Stimulated activated CD8-positive, alpha-beta memory T cell treated with anti-CD3 and anti-CD28 coated beads, Interleukin-4, amount 100 ng/mL, for 4 hours (primary cell): ENCODE measurements at places on chromosomes 3 and 15.

DNA sequence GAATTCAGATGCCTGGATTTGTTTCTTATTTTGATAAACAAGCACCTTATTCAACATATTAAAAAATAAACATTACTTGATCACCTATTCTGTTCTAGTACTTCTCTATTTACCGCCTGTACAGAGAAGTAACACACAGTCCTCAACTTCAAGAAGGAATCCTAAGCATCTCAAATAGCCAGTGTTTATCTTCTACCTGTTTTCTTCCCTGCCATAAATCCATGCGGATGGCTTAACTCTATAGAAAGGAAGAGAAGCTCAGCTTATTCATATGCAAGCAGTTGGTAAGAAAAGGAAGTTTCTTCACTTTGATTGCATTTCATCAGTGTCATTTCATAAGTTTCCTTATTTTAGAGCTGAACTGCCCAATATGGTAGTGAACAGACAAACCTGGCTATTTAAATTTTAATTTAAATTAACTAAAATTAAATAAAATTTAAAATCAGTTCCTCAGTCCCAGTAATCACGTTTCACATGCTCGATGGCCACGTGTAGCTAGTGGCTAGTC lies 210.0 kb upstream of the PEX5L start:
- DNase-seq: no peak

- no peak for DNase-seq
Observed at GRCh38 chr3:111739311-111739911, 119.7 kb upstream of the PHLDB2 start.

DNA sequence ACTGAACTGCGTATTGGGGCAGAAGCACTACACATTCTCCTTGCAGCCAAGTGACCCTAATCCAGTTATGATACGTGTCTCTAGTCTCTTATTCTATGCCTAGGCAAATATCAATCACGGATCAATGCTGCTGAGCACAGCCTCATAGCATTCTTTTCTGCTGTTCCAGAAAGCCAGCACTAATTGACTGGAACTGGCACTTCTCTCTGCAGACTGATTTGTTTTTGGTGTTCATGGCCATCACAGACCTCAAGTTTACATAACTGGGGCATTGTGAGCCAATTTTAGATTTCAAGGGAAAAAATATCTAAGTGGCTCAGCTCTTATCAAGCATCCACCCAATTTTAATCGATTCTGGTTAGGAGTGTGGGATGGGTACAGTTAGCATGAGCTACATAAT lies 37.9 kb downstream of the GLDN start:
- DNase-seq: no peak

GRCh38 chr15:71659730-71660067 lies 150.7 kb upstream of the NR2E3 start:
- no peak for DNase-seq

DNA sequence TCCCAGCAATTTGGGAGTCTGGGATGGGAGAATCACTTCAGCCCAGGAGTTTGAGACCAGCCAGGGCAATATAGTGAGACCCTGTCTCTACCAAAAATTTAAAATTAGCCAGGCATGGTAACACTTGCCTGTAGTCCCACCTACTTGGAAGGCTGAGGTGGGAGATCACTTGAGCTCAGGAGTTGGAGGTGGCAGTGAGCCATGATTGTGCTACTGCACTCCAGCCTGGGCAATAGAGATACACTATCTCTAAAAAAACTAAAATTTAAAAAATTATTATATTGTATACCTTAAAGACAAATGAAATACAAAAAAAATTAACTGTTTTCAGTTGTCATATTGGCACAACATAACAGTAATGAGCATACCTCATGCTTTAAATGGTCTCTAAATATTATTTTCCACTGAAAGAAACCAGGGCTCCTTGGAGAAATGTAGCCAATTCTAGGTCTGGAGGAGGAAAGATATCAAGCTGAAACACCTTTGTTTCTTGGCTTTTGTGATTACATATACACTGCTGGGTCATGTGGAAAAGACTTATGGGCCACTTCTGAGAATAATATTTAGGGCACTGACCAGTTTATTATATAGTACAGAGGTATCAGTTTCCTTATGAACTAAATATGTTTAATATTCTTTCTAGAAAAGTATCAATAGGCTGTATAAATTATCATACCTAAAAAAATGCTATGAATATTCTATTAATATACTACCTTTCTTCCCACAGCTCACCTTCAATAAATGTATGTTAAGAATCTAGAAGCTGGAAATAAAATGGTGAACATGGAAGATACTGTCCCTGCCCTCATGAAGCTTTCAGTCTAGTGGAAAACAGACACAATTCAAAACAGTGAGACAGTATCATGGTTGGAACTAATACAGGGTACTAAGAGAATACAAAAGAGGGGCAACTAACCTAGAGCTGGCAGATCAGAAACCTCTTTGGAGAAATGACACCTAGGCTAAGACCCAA lies 119.5 kb downstream of the TMCC1 start:
- no peak for DNase-seq

DNA sequence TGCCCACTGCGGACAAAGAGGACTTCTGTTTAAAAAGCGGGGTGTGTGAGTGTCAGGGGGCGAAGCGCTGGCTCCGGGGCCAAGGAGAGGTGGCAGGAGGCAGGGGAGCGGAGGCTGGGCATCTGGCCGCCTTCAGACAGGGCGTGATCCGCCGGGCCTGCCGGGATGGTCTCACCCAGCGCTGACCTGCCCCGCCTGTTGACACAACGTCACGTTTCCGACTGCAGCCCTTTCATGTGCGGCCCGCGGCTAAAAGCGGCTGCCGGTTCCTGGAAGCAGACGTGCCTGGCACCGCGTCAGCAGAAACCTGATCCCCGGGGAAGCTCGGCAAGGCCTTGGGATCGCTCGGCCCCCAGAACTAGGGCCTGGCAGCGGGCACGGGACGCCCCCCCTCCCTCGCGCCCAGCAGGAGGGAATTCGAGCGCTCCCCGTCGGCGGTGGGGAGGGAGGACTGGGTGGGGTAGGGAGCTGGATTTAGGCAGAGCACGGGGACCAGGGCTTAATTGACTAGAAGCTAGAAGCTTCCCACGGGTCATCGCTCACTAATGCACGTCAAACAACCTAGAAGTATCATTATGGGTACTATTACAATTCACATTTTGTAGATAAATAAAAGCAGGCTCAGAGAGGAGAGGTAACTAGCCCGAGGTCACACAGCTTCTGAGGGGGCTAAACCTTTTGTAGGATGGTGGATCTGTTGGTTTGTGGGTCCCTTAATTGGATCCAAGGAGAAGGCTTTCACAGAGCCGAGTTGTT lies 7.7 kb downstream of the BHLHE40 start:
- no peak for DNase-seq

GRCh38 chr3:172904711-172905373 lies 154.3 kb downstream of the ECT2 start:
- no peak for DNase-seq
